ENCODE measurements at places on chromosomes 16 and 17. TPM values are rescaled to one million over a fixed set of nuclear protein-coding genes. Genes with fewer than 3 reads are reported as not detected.
A peak's percentile ranks its signal among the peaks of the same experiment; 100 is the strongest.

GRCh38 chr17:12180644-12181261, 160.1 kb downstream of the MAP2K4 start:
- no peak for DNase-seq
- no peak overlapping the region for H3K4me3 ChIP-seq
- H3K36me3 ChIP-seq, result no peaks in the 10 kb centered on the region

DNA sequence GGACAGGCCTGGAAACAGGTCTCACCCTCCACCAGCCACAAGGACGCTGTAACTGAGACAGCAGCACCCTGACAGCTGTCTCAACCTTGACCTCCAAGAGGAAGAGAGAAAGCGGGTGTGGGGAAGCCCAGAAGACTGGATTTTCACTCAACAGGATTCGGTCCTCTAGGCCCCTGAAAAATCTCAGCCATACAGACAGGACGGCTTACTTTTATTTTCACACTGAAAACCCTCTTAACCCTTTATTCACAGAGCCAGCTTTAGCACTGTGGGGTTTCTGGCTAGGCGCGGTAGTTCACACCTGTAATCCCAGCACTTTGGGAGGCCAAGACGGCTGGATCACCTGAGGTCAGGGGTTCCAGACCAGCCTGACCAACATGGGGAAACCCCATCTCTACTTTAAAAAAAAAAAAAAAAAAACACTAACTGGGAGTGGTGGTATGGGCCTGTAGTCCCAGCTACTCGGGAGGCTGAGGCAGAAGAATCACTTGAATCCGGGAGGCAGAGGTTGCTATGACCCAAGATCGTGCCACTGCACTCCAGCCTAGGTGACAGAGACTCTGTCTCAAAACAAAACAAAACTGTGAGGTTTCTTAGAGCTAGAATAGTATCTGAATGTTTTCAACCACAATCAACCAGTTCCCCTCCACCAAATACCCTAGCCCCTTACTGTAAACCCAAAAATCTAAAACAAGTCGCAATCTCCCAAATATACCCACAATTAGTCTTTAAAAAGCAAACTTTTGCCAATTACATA, 5.3 kb downstream of the ANKRD11 start:
- H3K36me3 ChIP-seq, result no peaks in the 10 kb centered on the region
- peak overlapping the region; percentile 29 for H3K4me3 ChIP-seq
- no peak for DNase-seq
- H3K27me3 ChIP-seq, result no peaks in the 10 kb centered on the region
- H3K27ac ChIP-seq, result peak overlapping the region; percentile 44
- peaks cover 89% of the 10 kb centered on the region for H3K4me1 ChIP-seq

DNA sequence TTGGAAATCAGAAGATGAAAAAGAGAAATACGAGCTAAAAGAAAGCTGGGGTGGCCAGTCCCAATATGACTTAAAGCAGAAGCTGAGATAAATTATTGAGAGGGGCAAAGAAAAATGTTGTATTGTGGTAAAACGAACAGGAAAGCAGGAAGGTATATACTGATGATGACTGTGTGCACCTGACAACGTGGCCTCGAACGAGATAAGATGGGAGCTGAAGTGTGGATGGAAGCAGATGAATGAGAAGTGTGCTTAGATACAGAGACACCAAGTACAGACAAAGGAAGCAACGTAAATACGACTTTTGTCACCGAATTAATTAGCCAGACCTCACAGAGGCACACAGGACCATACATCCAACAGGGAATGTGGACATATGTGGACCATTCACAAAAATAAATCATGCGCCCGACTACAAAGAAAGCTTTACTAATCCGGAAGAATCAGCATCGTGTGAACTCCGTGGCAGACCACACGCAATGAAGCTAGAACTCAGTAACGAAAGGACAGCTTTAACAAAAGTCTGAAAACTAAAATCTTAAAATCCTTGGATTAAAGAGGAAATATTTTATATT, 218.7 kb downstream of the RPTOR start:
- DNase-seq, result no peak
- no peaks in the 10 kb centered on the region for H3K27me3 ChIP-seq
- H3K4me1 ChIP-seq, result peaks cover 65% of the 10 kb centered on the region

- no peak overlapping the region for H3K27ac ChIP-seq
- H3K36me3 ChIP-seq, result no peaks in the 10 kb centered on the region
- H3K4me3 ChIP-seq, result no peak overlapping the region
Observed at GRCh38 chr17:64964796-64965195, 45.5 kb upstream of the LRRC37A3 start.

- no peaks in the 10 kb centered on the region for H3K36me3 ChIP-seq
- H3K4me3 ChIP-seq, result peak overlapping the region; percentile 93
- peak overlapping the region; percentile 95 for H3K27ac ChIP-seq
Observed at GRCh38 chr16:89491238-89491869, 993 bp upstream of the ANKRD11 start.

DNA sequence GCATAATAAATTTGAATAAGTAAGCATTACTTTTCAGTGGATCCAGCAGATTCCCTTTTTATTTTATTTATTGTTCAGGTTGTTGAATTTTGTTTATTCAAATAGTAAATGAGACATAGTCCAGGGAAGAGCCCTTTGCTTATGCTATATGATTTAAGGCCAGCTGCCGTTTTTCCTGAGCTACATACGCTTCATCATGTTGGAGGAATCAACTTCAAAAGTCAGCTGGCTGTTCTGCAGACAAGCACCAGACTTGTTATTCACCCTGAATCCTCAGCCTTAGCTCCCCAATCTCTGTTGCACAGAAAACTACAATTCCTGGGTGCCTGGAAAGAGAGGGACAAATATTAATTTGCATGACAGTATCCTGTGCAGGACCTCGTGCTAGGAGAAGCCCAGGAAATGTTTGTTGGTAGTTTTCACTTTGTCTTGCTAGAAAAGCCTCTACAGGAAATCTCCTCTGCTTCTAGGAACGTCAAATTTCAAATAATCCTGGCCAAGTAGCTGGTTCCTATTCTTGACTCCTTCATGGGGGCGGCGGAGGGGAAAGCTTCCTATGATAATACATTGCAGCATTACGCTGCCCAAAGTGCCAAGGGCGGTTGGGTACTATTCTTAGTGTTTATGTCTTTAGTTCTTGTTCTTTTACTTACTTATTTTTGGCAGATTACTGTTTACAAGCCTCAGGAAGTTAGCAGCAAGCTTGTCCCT, 101.6 kb downstream of the PRKCA start:
- peaks cover 92% of the 10 kb centered on the region for H3K4me1 ChIP-seq
- no peak for DNase-seq
- no peaks in the 10 kb centered on the region for H3K36me3 ChIP-seq
- no peak overlapping the region for H3K27ac ChIP-seq
- H3K27me3 ChIP-seq, result no peaks in the 10 kb centered on the region

GRCh38 chr16:27174007-27174406, 29.3 kb upstream of the KDM8 start:
- H3K27me3 ChIP-seq, result no peaks in the 10 kb centered on the region
- peaks cover 66% of the 10 kb centered on the region for H3K4me1 ChIP-seq
- H3K4me3 ChIP-seq, result peak overlapping the region; percentile 5
- H3K36me3 ChIP-seq, result no peaks in the 10 kb centered on the region
- no peak overlapping the region for H3K27ac ChIP-seq

OMG gene
- 0.13 TPM for total RNA-seq

TP53TG3C gene
- not detected for total RNA-seq

CCDC144A gene
- 0.95 TPM for total RNA-seq

All from CD8-positive, alpha-beta memory T cell (primary cell).